ENCODE measurements at places on chromosomes 5 and 9. TPM values are rescaled to one million over a fixed set of nuclear protein-coding genes. Genes with fewer than 3 reads are reported as not detected.

Gene PDLIM4
- 49.1 TPM for total RNA-seq

DNA sequence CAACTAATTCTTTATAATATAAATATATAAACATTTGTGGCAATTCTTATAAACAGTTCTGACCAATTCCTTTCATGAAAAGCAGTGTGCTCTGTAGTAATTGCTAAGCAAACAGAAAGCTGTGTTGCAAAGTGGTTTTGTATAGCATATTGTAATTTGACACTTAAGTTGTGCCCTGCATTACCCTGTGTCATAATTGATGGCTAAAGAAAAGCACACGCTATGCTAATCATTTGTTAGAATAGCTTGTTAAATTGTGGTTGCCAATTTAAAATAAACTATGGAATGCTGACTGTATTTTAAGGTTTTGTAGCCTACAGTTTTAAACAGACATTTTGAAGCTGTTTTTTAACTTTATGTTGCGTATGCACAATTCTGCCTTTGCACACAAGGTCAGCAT, 140.0 kb downstream of the PBX3 start:
- H3K4me1 ChIP-seq, result no peaks in the 10 kb centered on the region
- no peak for DNase-seq
- no peaks in the 10 kb centered on the region for H3K36me3 ChIP-seq
- H3K4me3 ChIP-seq, result no peak overlapping the region

DNA sequence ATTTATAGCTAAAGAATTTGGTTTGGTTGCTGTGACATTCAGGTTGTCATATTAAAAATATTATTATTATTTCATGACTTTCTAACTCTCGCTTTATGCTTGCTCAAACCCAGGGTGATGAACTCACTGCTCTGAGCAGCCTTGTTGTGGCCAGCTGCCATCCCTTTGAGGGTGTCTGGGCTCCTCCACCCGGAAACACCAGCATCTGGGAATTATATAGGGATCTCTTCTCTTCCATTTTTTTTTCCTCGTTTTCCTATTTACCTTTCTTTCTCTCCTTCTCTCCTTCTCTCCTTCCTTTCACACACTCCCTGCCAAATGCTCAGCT, 355.8 kb upstream of the SMARCA2 start:
- DNase-seq, result no peak
- H3K27me3 ChIP-seq, result no peaks in the 10 kb centered on the region
- H3K27ac ChIP-seq, result no peak overlapping the region
- no peaks in the 10 kb centered on the region for H3K4me1 ChIP-seq
- H3K36me3 ChIP-seq, result no peaks in the 10 kb centered on the region

- H3K27me3 ChIP-seq, result no peaks in the 10 kb centered on the region
- DNase-seq, result no peak
- H3K27ac ChIP-seq, result no peak overlapping the region
- H3K4me1 ChIP-seq, result no peaks in the 10 kb centered on the region
- no peaks in the 10 kb centered on the region for H3K36me3 ChIP-seq
Observed at GRCh38 chr5:148740966-148741742, 85.3 kb upstream of the ADRB2 start.

DNA sequence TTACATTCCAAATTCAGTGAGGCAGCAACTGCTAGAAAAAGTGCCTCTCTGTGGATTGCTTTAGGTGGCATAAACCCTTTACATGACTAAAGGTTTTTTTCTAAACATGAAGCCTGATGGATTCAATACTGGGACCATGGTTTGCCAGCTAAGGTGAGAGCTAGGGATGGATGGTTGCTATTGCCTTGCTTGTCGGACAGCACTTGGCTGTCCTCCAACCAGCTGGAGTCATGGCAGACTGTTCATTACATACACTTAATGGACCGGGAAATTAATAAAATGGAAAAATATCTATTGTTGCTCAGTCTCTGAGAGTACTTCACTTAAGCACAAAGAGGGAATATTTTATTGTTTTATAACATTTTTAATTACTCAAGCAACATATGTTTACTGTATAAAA, 116.9 kb upstream of the TRPC7 start:
- no peaks in the 10 kb centered on the region for H3K27me3 ChIP-seq
- H3K27ac ChIP-seq, result no peak overlapping the region
- no peaks in the 10 kb centered on the region for H3K36me3 ChIP-seq
- no peaks in the 10 kb centered on the region for H3K4me1 ChIP-seq
- no peak for DNase-seq
- no peak overlapping the region for H3K4me3 ChIP-seq

GRCh38 chr9:70411930-70412831, 2.3 kb downstream of the KLF9 start:
- H3K4me1 ChIP-seq, result peaks cover 11% of the 10 kb centered on the region
- DNase-seq, result no peak
- peak overlapping the region; percentile 100 for H3K27ac ChIP-seq
- no peaks in the 10 kb centered on the region for H3K27me3 ChIP-seq

All from ascending aorta (tissue), 2 donors.